ENCODE measurements at places on chromosomes 3 and 15.

DNA sequence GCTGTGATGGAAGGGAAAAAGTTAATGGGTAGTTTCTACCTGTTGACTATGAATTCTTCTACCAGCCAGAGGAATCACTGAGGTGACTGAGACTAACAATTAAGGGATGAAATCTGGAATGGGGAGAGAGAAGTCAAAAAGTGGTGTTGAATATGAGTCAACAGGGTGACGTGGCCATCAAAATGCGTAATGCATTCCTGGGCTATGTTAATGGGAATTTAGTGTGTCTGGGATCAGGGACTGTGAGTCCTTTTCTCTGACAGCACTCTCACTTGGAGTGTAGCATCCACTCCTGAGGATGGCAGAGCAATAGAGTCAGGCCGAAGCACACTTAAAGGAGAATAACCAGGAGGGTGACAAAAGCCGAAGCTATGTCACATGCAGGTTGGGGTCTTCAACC, 60.4 kb downstream of the MESD start:
- no peak for DNase-seq

DNA sequence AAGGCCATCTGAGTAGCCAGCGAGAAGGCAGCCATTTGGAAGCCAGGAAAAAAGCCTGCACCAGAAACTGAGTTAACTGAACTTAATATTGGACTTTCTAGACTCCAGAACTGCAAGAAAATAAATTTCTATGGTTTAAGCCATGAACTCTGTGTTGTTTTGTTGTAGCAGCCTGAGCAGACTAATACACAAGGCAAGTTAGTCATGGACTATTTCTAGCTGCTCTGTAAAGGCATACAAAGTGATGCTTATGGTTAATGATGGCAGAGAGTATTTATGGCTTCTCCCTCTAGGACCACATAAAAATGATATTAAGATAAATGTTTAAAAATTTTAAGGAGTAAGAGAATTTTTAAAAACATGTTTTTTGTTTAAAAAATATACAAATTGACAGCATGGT, 37.1 kb downstream of the PROS1 start:
- DNase-seq = no peak

DNA sequence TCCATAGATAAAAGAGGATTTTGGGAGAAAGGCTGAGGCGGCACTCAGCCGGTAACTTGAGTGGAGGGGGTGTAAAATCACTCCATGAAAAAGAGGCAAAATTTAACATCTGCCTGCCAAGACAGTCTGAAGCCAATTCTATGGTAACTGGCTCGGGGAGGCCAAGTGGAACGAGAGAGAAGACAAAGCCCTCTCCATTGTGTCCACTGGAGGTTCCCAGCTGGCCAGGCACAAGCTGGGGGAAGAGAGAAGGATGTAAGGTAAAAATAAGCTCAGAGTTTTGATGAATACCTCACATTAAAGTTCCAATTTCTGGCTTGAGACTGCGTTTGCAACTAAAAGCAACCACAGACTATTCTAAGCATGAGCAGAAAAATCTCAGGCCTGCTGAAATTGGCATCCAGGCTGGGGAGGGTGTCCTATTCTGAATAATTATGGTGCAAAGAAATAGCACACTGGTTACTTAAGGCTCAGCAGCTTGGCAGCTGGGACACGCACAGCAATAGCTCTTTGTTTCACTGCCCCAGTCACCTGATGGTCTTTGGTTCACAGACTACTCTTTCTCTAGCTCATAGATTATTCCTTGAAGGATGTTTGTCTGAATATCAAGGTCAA, 48.8 kb downstream of the CHRD start:
- DNase-seq = no peak

DNA sequence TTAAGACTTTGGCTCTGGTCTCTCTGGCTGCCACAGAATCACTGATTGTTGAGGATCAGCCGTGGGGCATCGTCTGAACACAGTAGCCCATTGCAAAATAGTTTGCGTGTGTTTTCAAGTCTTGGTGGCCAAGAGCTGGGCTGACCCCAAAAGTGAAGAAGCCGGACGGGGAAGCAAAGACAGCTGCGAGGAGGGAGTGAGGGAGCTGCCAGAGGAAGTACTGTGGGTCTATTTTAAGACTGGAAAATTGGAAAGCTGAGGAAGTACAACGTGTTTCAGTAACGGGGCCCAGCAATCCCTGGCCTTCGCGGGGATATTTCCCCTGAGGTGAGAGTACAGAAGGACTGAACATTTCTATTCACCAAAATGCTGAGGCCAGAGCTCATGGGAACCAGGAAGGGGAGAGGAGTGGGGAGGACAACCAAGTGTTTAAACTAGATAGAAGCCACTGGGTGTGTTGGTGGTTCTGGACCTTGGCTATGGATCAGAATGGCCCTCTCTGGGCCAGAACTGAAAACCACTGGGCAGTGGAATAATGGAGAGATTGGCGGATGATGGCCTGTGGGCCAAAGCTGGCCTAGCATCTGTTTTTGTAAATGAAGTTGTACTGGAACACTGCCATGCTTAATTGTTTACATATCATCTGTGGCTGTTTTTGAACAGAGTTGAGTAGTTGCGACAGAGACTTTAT, 34.1 kb upstream of the LIMD1 start:
- DNase-seq = no peak

- DNase-seq = no peak
Observed at GRCh38 chr3:132997404-132998185, 40.6 kb upstream of the TMEM108 start.

DNA sequence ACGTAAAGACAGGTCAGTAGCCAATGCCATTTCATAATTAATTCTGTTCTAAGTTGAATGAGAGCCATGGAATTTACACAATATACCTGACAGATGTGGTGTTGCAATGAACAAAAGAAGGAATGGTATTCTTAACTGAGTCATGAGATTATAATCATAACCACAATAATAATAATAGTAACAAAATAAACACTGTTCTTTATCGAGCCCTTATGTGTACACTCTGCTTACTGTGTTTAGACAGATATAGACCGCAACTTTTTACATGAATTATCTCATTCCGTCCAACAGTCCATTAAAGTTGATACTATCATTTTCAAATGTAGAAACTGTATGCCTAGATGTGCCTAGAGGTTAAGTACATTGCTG, 28.2 kb upstream of the SCAANT1 start:
- no peak for DNase-seq

GRCh38 chr3:153349108-153349499, 187.1 kb downstream of the RAP2B start:
- DNase-seq = no peak

- peak; percentile 34 for DNase-seq
Observed at GRCh38 chr3:137970914-137971831, 38.8 kb upstream of the CLDN18 start.

DNA sequence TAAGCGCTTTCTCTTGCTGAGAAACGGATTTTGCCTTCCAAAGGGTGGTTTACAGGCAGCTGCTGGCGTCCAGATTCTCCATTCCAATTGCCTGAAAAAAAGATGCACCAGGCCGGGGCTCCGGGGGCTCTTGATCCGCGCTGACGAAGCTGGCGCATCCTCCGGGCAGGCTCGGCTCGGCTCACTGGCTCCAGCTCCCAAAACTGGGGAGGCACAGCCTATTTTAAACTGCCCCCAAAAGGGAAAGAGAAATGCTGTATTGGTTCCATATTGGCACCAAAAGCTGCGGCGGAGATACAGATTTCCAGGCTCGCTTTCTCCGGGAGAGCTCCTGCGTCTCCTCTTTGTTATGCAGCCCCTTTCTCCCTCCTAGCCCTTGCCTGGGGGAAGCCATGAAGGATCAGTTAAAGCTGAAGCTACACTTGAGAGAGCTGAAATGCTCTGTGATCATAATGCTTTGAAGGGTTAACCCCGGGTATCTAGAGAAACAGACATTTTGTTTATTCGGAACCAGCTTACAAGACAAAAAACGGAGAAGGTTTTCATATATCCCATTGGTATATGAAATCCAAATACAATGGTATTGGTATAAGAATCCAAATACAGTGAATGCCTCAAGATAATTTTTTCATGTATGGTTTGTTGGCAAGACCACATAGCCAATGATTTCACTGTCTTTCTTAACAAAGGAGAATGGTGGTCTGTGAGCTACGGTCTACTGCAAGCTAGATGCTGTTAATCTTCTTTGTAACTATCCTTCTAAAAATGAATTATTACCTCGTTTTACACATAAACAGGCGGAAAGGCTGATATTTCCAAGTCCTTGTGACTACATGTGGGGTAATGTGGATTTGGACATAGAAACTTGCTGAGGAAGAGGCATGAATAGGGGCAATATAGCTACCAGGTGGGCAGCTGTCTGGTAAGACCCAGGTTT, 693 bp downstream of the CD200 start:
- no peak for DNase-seq

GRCh38 chr3:190853464-190853863, 9.0 kb downstream of the GMNC start:
- DNase-seq = no peak

GRCh38 chr3:102193255-102193654, 241.6 kb upstream of the ZPLD1 start:
- DNase-seq = no peak

DNA sequence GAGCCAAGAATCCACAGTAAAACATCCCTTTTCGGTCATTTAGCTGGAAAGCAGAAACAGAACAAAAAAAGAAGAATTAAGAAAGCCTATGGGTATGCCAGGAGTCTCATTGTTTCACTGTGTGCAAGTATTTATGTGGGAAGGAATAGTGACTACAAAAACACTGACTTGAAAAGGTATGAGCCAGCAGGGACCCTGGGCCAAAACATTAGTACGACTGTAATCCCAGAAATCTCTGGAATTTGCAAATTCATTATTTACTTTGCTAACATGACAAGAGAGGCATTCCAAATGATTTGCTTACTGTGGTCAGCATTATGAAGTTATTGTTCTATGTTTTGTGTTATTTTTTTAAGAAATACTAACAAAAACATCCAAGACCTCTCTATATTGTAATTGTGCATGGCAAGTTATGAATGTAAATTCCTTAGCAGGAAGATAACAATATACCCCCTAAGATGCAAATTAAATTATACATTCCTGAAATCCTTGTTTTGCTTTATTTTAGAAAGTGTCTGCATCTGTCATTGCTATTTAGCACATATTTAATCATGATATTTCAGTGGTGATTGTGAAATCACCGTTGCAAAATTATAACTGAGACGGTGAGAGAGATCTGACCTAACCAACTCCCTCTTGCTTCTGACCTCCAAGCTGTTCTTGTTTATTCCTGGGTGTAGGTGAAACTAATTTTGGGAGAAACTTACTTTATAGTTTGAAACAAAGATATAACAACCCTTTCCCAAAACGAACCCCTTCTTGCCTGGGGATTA, 299.2 kb downstream of the ZPLD1 start:
- no peak for DNase-seq

DNA sequence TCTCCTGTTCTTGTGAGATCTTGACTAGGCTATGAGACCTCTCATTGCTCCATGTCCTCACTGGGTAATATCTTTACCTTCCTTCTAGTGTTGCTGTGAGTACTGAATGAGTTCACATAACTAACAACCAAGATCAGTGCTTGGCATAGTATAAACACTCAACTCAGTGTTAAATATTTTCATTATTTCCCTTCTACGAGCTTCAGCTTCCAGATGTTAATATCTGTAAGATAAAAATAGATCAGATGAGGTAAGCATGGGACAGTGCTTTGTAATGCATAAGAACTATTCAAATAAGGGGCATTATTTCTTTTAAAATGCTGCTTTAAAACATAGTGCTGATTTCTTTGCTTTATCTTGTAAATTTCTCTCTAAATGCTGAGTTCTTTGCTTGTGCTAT, 130.8 kb downstream of the DIPK2A start:
- no peak for DNase-seq

DNA sequence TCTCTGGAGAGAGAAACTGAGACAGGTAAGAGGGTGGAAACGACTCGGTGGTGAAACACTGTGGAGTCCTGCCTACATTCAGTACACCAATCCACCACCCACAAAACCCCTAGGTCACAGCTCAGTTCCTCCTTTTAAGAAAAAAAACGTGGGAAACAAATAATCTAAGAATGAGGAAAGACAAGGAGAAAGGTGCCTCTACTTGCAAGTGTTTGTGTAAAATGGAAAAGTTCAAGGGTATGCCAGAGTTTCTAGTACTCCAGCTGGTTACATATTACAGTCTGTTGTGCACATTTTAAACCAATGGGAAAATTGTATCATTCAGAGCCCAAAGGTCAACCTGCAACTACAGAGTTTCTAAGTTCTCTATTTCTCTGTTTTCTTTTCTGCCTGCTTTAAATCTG, 32.2 kb downstream of the HGD start:
- DNase-seq = no peak

DNA sequence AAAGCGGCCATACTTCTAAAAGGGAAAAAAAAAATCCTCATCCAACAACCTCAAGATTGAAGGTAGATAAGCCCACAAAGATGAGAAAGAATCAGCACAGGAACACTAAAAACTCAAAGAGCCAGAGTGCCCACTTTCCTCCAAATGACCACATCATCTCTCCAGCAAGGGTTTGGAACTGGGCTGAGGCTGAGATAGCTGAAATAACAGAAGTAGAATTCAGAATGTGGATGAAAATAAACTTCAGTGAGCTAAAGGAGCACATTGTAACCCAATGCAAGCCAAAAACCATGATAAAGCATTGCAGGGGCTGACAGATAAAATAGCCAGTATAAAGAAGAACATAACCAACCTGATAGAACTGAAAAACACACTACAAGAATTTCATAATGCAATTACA, 158.7 kb upstream of the UBE2E2 start:
- DNase-seq = no peak

GRCh38 chr3:28087591-28087990, 153.8 kb upstream of the CMC1 start:
- no peak for DNase-seq

GRCh38 chr15:81492331-81492968, 118.4 kb upstream of the TMC3 start:
- DNase-seq = no peak

- DNase-seq = no peak
Observed at GRCh38 chr3:51967384-51968169, at the start of gene PCBP4. Gene PCBP4 (minus strand): TSS chr3:51967454. CDS start chr3:51961240, 6,214 bp downstream.

DNA sequence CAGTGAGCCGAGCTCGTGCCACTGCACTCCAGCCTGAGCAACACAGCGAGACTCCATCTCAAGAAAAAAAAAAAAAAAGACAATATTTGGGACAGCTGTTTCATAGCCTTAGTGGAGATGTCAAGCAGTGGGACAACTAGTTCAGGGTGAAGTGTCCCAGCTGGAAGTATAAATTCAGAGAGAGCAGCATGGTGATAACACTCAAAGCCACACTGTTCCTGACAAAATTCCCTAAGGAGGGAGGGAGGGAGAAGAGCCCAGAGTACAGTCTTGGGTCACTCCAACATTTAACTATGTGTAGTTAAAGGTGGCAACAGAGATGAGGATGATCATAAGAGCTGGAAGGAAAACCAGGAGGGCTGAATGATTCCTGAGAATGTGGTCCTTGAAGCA, 21.1 kb upstream of the IP6K2 start:
- no peak for DNase-seq

DNA sequence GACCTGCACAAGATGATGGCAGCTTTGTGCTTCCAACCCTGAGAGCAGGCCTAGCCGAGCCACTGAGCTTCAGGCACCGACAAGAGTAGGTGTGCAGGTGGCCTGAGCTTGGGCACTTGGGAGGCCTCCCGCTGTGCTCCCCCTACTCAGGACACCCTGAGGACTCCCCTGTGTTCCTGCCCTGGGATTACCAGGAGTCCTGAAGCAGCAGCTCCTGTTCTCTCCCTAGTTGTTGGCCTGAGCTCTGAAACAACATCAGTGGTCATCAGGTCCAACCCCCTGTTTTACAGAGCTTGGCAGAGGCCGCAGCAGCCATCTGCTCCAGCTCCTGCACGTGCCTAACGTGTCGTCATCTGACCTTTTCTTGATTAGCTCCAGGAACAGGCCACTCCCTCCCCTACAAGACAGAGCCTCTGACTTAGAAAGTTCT, 8.0 kb upstream of the MESP2 start:
- DNase-seq = no peak

- no peak for DNase-seq
Observed at GRCh38 chr3:29430558-29430971, 149.7 kb downstream of the RBMS3 start.
